ENCODE measurements at places on chromosomes 16 and 17.

GRCh38 chr16:5450409-5451104 is 353.0 kb upstream of the EEF2KMT start:
- no peak for DNase-seq

DNA sequence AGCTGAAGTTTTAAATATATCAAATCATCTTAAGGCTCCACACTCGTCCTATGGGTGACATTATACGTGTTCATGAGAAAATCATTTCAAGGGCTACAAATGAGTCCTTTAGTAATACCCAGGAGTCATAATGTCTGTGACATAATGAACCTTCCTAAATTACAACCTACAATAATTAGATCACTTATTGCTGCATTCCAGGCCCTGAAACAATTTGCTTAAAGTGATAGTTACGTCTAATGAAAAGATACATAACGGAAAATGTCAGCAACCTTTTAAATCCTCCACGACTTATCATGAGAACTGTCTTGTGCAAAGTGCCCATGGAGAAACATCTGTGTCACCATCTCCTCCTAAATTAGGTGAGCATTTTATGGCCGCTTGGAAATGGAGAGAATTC is 43.4 kb downstream of the IRX3 start:
- DNase-seq = no peak

DNA sequence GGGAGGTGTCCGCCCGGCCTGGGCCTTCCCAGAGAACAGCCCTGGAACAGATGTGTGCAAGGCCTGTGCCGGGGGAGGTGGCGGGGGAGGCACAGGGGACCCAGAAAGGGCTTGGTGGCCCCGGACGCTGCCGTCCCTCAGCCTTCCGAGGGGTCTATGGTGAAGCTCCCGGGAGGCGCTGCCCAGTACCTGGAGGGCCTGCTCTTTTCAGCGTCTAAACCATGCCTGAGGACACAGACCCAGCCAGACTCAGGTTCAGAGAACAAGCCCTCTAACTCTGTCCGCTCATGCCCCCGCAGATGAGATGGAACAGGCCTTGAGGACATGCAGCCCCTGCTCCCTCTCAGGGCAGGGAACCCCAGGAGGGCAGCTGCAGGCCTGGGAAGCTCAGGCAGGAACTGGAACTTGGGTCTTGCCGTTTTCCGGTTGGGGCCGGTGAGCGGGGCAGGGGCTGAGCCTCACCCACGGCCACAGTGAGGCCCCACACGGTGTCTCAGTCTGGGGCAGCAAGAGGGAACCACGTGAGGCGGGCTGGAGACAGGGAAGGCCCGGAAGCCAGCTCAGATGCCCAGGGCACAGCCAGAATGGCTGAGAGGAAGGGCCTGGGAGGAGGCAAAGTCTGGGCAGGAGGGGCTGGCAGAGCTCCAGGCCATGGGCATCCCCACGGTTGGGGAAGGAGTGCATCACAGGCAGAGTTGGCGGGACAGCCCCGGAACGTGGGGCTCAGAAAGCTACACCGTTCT is 12.5 kb downstream of the SLC16A3 start:
- no peak for DNase-seq

DNA sequence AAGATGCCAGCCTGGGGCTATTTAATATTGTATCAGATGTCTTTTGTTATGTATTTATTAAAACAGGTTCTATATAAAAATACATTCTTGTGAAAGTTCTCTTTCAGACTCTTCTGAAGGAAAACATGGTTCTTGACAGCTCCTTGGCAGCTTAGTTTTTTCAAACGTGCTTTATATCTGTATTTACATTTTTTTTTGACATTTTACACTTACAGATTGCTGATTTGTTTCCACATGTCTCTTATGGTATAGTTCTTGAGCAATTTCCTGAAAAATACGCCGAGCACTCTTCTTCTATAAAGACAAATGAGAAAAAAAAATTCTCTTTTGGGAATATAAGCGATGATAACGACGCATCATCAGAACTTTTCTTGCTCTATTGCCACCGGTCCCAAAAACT is 9.5 kb downstream of the IGSF6 start:
- no peak for DNase-seq

GRCh38 chr16:75097941-75098901 is 18.4 kb downstream of the LDHD start:
- peak; percentile 60 for DNase-seq

DNA sequence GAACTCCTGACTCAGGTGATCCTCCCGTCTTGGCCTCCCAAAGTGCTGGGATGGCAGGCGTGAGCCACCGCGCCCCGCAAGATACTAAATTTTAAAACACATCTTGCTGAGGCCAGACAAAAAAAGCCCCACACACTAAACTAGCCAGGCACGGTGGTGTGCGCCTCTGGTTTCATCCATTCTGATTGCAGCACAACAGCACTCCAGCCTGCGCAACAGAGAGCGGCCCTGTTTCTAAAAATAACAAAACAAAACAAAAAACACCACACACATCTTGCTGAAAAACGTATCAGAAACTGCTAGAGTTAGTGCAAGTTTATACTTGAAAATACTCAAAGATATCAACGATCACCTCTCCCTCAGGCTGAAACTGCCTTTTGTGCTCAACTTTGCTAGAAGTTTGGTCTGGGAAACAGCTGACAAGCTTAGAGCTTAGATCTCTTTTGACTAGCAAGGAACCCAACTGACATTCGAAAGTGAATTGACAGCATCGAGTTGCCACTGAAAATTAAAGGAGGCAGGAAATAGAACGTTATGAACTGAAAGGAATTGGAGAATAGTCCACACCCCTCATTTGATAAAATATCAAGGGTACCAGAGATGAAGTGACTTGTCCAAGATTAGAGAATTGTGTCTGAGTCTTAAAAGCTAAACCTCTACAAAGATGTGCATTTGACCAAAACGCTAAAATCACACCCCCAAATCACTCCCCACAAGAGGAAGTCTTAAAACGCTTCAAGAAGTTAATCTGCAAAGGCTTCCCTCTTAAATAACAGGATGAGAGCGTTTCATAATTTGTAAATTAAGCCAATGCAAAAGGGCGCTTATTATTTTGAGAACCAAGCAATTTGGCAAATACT is 908 bp downstream of the COG4 start:
- no peak for DNase-seq

GRCh38 chr16:47424846-47425245 is 36.0 kb downstream of the ITFG1 start:
- no peak for DNase-seq

GRCh38 chr17:52207796-52208195 is 49.3 kb upstream of the CA10 start:
- DNase-seq = no peak

- DNase-seq = no peak
These were observed 58.3 kb downstream of the RBFOX1 start for GRCh38 chr16:7390974-7391373.

DNA sequence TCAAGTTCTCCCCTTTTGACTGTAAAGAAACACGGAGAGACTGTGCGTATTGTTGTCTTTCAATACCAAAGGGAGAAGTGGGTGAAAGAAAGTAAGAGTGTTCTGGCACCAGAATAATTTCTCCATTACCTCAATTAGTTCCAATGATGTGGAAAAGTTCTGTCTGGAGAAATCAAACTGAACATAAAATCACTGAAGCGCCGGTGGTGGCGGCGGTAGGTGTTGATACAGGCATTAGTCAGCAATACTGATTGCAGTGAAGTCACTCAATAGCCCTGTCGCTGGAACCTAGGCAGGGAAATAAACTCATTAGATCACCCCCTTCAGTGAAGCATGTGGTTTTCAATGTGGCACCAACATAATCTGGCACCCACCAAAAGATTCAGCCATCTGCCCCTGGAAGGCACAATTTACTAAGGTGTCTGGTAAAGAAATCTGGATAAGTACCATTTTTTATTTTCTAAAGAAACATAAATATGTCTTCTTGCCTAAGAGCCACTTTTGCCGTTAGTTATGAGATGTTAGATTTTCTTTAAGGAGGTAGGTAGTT is 274.2 kb upstream of the SOX9 start:
- no peak for DNase-seq

GRCh38 chr16:50303041-50303604 is 36.8 kb downstream of the ADCY7 start:
- DNase-seq = no peak

Measured in stimulated activated CD4-positive, alpha-beta T cell treated with anti-CD3 and anti-CD28 coated beads, TNF-alpha, amount 100 ng/mL, for 4 hours (primary cell).